ENCODE measurements at places on chromosomes 6 and 20.
A peak's percentile ranks its signal among the peaks of the same experiment; 100 is the strongest.

- DNase-seq = no peak
Measured at GRCh38 chr6:110033101-110033500, 55.0 kb downstream of the GPR6 start.

GRCh38 chr6:4655196-4656025 lies 120.8 kb upstream of the CDYL start:
- no peak for DNase-seq

DNA sequence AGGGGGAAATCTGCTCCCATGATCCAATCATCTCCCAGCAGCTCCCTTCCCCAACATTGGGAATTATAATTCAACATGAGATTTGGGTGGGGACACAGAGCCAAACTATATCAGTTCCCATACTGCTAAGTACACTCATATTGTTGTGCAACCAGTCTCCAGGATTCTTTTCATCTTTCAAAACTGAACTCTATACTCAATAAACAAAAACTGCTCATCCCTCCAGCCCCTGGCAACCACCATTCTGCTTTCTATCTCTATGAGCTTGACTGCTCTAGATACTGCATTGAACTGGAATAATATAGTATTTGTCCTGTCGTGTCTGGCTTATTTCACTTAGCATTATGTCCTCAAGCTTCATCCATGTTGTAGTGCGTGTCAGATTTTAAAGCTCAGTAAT lies 42.9 kb downstream of the STX11 start:
- no peak for DNase-seq

DNA sequence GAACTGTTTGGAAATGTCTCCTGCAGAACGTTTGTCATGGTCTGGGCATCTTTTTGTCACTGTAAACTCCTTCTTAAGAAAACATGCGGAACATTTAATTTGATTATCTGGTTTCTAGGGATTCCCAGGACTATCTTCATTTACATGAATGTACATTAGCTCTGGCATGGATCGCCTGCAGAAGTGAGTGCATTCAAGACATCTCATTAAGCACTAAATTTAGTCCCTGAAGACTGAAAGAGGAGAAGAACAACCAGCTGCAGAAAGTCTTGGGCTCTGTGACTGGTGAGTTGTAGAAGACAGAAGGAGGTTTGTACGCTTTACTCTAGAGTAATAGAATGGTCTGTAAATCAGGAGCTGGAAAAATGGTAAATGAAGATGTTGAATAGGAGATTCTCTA lies 540.7 kb downstream of the BCKDHB start:
- DNase-seq = no peak

DNA sequence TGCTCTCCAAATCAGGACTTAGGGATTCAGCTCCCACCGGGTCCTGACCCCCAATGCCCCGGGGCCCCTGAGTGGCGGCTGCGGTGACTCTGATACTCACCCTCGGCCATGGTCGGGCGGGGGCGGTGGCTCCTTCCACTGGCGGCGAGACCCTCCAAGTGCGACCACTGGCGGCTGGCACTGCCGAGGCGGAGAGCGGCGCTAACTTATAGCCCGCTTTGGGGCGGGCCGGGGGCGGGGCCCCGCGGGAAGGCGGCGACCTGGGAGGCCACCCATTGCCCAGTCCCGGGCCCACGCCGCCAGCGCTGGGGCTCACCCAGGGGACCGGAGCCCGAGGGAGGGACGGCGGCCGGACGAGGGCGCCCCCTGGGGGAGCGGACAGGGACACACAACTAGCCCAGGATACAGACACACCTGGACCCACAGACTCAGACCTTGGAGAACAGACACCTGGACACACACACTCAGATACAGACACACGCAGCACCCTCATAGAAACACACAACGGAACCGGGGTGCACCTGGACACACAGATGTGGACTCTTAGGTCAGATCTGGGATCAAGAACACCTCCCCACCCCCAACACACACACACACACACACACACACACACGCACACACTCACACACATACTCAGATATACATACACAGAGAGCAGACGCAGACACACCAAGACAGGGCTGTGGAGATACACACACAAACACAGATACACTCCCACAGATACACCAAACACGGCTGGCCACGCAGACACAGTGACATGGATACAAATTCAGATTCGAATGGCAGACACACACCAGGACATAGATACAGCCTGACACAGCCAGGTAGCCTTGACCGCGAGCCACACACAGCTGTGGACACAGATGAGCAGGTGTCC lies at the start of gene TGM2:
TGM2 (minus strand) TSS at position 182 of the 877 bp plus-strand sequence; CDS start at position 110, 72 bp downstream.
- peak; percentile 66 for DNase-seq

GRCh38 chr6:137056121-137056880 lies 11.5 kb upstream of the IL20RA start:
- no peak for DNase-seq

- DNase-seq = no peak
Measured at GRCh38 chr20:5735845-5736510, 14.2 kb upstream of the SHLD1 start.

DNA sequence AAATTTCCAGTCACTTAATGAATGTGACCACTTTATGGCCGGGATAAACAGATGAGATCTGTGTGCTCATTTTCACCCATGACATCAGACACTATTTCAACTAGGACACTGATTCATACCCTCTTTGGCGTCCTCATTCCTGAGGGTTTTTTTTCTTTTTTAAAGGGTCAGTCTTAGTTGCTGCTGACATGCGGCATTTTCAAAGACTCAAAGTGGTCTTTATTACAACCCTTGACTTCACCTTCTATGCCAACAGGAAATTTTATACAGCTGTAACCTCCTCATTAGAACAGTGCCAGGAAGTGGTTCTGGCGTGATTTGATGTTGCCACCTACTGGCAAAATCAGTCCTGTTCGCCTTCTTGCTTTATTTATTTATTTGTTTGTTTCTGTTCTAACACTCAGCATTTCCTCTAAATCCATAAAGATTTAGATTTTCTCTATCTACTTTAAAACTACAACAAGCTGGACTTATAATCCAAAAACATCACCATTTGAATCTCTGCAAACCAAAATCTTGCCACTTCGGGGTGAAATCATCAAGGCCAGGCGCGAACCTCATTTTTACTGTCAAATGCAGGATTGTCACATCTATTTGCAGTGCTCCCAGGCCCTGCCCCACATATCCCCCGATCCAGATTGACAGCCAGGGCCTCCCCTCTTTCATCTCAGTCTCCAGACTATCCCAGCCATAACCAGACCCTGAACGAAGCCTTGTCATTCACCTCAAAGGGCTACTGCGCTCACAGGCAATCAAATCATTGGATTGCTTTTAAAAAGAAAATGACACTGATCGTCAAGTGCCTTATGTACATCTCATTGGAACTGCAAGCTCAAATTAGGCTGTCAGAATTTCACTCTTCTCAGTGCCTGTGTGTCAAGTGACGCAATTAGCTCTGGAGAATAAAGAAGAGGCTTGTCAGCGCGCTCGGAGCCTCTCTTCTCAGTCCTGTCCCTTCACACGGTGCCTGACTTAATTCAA lies 77.5 kb downstream of the C6orf118 start:
- DNase-seq = no peak

Data from HFFc6 (cell line).